ENCODE measurements at places on chromosomes 6 and 20.

DNA sequence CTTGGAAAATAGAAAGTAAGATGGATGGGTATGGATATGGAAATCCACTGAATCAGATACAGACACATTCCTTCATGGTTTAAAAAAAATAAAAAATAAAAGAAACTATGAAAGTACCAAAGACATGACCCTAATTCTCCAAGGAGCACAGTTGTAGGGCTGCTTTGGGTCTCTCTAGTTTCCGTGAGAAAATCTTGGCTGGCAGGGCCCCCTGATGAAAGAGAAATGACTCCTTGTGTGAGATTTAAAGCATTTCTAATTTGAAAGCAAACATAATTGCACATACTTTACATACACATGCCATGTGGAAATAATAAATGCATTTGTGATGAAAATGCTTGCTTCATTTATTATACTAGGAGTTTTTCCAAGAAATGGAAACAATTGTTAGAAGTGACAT, 593.9 kb upstream of the BTBD3 start:
- DNase-seq = no peak

DNA sequence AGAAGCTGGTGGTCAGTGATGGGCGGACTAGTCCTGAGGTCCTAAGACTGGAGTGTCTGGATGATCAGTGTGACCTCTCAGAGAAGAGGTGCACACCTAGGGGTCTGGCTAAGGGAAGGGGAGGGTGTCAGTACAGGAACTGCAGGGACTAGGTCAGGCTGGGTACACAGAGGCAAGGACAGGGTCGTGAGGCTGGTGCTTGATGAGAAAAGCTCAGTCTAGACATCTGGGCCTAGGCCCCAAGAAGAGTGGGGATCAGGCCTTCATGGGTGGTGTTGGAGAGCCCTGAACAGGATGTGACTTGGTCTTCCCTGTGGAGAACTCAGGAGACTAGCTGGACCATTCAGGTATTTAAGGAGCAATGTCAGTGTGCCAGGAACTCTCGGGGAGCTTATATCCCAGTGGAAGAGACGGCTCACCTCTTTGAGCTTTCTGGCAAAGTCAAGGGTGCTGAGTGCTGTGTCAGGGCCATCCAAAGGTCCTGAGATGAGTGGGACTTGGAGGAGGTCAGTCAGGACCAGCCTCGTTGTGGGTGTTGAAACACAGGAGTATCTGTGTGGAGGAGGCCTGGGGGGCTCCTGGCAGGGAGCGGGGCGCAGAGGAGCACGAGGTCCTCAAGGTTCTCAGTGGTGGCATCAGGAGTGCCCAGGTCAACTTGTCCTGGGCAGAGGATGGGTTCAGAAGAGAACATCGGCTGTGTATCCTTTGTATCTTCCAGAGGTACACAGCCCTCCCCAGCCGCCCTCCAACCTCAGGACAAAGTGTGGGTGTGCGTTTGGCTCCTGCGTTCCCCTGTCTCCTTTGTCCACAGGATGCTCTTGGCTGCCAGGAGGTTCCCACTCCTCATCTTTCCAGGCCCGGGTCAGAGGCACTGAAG, 13.3 kb upstream of the MYT1 start:
- DNase-seq = no peak

- DNase-seq = no peak
Observed at GRCh38 chr6:69106511-69106910, 471.4 kb downstream of the ADGRB3 start.

GRCh38 chr6:157335829-157336228, 12.5 kb upstream of the TMEM242 start:
- DNase-seq = no peak

- DNase-seq = no peak
Observed at GRCh38 chr6:149500096-149500495, 15.3 kb upstream of the ZC3H12D start.

GRCh38 chr6:135439549-135439948, 58.0 kb downstream of the AHI1 start:
- no peak for DNase-seq

All from GM06990 (cell line).